ENCODE measurements at places on chromosomes 12 and 14.

DNA sequence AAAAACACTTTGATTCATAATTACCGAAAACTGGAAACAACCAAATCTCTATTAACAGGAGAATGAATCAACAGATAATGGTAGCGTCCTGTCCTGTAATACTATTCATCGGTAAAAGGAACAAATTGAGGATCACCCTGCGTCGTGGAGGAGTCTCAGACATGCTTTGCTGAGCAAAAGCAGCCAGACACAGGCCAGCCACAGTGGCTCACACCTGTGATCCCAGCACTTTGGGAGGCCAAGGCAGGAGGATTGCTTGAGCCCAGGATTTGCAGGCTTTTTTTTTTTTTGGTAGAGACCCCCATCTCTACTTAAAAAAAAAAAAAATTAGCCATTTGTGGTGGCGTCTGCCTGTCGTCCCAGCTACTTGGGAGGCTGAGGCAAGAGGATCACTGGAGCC, 34.1 kb upstream of the MMP17 start:
- DNase-seq: no peak

GRCh38 chr12:64256166-64256800, 34.2 kb upstream of the KICS2 start:
- no peak for DNase-seq

- DNase-seq: no peak
Observed at GRCh38 chr12:119940897-119941296, 48.1 kb upstream of the BICDL1 start.

DNA sequence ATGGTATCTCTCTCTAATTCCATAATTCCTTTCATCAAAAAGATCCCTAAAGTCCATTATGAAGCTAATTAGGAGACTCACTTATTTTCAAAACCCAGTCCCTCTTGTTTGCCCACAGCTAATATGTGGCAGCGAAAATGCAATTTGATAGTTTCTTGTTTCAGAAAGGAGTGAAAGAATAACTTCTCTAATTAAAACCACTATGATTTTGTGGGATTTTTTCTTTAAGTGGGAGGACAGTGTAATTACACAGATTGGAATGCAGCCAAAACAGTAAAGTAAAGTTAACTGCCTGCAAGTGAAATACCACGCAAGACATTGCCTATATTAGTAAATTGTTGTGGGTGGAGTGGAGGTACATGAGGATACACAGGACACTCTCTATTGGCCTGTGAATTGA, 50.0 kb downstream of the PTPRO start:
- DNase-seq: no peak

GRCh38 chr14:97719931-97720330, 922.7 kb downstream of the VRK1 start:
- DNase-seq: peak; percentile 38

GRCh38 chr14:69643430-69644200, 32.2 kb downstream of the SUSD6 start:
- peak; percentile 80 for DNase-seq

DNA sequence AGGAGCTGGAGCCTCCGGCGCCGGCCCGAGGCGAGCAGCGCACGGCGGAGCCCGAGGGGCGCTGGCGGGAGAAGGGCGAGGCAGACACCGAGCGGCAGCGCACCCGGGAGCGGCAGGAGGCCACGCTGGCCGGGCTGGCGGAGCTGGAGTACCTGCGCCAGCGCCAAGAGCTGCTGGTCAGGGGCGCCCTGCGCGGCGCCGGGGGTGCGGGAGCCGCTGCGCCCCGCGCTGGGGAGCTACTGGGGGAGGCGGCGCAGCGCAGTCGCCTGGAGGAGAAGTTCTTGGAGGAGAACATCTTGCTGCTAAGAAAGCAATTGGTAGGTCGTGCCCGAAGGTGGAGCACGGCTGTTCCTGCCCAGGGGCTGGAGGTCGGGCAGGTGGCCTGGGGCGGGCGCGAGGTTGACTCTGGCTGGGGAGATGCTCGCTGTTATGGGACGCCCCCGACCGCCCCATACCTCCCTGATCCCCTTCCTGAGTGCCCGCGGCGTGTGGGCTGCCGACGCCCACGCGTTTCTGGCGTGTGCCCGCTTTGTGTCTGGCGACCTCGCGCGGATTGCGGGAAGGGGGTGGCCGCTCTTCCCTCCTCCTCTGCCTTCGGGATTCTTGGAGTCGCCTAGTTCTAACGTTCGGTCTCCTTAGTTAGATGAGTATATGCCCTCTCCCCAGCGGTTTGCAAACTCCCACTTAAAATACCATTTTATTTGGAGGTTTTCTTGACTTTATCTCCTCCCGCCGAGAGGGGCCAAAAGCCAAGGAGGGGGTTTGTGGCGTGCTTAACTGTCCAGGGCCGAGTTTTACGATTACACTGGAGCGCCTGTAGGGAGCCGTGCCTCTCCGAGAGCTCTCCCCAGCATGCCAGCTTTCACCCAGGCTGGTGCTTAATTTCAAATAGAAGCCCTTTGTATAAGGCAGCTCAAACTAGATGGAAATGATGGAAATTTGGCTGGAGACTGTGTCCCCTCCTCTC, 752 bp downstream of the DACT1 start:
- peak; percentile 4 for DNase-seq

GRCh38 chr14:31949709-31950108, 127.4 kb upstream of the ARHGAP5 start:
- DNase-seq: no peak

GRCh38 chr12:112685321-112685720, 106.2 kb upstream of the RPH3A start:
- DNase-seq: no peak

GRCh38 chr12:132356691-132357622, 27.6 kb upstream of the GALNT9 start:
- DNase-seq: no peak

DNA sequence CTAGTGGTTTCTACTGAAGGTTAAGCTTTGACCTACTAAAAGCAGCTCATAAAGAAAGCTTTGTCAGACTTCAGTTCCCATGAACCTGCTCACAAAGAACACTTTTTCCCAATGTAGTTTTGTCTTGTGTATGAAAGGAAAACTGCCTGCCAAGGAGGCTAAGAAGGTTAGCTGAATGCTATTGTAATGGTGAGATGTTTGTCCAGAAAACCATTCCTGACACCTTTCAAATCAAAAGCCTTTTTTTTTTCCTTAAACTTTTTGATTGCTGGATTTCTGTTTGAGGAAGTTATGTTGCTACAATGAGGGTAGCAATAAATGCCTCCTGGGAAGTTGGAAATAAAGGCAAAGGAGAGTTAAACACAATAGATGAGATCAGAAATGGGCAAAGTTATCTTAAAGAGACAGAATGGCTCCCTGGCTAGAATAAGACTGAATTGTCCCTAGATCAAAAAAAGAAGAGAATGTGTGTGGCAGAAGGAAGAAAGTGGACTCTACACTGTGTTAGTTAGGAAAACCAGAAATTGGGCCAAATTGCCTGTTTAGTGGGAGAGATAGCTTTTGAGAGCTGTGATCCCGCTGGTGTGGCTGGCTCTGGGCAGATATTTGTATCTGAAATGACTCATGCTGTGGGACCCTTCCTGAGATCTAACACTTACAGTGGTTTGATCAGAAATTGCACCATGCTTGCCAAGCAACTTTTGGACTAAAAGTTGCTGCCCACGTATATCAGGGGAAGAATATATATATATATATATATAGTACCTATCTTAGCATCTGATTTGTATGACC, 27.5 kb downstream of the TECPR2 start:
- DNase-seq: no peak

DNA sequence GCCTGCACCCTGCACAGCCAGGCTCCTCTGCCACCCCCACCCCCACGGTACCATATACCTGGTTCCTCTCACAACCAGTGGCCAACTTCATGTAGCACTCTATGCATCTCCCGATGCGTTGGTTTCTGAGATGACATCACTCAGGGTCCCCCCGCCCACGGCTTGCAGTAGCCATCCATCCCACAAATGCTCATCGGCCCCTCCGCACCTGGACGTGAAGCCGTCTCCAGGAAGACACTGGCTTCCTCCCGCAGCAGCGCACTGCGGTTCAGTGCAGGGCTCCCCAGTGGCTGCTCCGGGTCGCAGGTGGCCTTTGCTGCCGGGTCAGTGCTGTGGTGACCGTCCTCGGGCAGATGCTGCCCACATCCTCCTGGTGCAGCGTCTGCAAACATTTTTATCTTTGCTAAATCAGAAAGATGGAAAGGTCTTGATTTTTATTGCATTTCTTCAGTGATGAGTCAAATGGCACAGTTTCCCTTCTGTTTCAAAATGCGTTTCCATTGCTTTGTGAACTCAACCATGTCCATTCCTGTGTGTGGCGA, 27.5 kb upstream of the MMP17 start:
- no peak for DNase-seq

- DNase-seq: no peak
Observed at GRCh38 chr12:6553051-6553868, 2.6 kb downstream of the IFFO1 start.

DNA sequence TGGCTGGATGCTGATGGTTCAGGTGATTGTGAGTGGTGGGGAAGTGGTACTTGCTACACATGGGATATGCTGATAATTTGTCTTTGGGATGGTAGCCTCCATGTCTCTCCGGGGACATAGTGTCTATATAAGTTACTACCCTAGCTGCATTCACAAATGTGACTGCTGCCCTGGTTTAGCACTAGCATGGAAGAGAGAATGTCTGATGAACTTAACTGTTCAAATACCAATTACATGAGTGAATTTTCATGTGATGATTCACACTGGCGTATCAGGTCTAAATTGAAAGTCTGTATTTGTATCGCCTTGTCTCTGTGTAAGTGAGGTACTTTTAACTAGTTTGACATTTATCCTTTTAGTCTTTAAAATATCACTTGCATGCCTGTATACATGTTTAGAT, 34.4 kb downstream of the ATF7IP start:
- no peak for DNase-seq

- no peak for DNase-seq
Observed at GRCh38 chr14:53947452-53948204, 9.0 kb downstream of the BMP4 start.

DNA sequence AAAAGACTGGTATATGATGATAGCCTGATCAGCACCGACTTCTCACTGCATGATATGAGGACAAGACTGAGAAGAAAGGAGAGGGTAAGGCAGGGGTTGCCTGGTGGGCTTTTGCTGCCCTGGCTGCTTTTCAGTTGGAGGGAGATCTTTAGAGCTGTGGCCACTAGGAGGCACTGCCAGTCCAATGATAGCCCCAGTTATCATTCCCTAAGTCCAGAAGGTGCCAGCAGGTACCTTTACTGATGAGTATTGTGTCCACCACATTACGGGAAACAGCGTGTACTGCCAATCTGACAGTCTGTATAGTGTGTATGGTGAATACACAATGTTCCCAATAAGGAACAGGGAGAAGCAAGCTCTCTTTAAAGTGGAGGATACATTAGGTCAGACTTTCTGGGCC, 55.8 kb upstream of the CCDC175 start:
- no peak for DNase-seq

GRCh38 chr12:31471823-31472222, 119.1 kb downstream of the DENND5B start:
- no peak for DNase-seq

DNA sequence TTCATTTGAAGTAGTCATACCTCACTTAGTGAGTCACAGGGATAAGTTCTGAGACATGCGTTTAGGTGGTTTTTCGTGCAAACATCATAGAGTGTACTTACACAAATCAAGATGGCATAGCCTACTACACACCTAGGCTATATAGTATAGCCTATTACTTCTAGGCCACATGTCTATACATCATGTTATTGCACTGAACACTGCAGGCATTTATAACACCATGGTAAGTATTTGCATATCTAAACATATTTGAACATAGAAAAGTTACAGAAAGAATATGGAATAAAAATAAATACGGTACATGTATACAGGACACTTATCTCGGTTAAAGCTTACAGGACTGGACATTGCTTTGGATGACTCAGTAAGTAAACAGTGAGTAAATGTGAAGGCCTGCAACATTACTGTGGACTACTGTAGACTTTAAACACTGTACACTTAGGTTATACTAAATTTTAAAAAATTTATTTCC, 670.6 kb downstream of the SLC16A7 start:
- DNase-seq: no peak

DNA sequence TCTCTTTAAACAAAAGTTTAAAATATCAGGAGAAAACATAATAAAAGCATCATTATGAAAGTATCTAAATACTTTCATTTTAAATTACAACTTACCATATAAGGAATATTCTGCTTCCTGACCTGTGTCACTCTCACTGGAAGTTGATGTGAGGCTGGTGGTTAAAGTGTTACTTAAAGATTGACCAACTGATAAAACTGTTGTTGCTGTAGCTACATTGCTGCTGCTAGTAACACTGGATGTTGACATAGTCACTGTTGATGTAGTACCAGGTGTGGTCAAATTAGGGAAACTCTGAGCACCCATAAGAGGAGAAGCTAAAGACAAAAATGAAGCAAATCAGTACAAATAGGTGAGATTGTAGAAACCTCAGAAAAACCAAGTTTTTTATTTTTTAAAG, 79.9 kb downstream of the HECTD1 start:
- no peak for DNase-seq

- no peak for DNase-seq
Observed at GRCh38 chr12:40907115-40907527, 214.9 kb downstream of the CNTN1 start.

DNA sequence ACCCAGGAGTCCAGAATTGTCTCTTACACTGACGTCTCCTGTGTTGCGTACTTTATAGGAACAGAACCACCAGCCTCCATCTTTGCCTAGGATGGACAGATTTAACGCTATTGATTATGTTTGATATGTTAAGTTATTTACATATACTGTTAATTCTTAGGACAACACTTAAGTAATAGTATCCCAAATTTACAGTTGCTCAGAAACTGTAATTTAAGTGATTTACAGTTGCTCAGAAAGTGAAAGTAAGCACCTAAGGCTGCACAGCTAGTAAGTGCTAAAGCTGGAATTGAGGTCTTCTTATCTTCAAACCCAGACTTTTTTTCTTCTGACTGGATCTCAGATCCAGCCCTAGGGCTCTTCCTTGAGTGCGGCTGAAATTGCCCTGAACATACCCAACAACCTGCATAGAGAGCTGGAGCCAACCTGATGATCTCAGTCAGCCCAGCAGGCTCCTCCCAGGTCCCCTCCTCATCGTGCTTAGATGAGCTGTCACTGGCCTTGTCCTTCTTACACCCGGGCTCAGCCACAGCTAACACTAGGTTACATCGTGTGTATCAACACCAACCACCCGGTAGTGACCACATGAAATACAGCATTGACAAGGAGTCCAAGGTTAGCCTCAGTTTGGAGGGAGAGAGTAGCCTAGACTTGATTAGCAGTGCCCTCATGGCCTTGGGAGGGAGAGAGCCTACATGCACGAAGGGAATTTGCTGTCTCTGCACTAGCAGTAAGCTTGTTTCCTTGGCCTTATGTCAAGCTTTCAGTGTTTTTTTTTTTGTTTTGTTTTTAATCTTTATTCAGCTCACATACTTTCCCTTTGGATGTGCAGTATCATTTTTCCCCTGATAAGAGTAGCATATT, 111.1 kb upstream of the ARHGAP5 start:
- DNase-seq: no peak

GRCh38 chr12:58443981-58444371, 476.3 kb downstream of the LRIG3 start:
- no peak for DNase-seq

DNA sequence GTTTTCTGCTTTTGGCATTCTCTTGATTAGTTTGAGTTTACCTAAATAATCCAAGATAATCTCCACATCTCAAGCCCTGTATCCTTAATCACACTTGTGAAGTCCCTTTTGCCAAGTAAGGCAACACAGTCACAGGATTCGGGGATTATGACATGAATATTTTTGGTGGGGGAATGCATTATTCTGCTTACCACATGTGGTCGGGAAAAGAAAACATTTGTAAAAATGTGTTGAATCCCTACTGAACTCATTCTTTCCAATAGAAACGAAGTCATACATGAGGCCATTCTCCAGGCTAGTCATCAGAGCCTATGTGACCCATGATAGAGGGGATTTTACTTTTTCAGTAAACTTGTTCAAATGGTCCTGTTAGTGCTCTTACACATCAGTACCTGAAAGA, 58.5 kb upstream of the PRICKLE1 start:
- no peak for DNase-seq

All from activated naive CD4-positive, alpha-beta T cell treated with Interleukin-2 at 50 U/mL for 16 hours (primary cell).